ENCODE measurements at places on chromosomes 7 and 10.
A peak's percentile ranks its signal among the peaks of the same experiment; 100 is the strongest.

GRCh38 chr7:136359333-136359903, 382.3 kb upstream of the MTPN start:
- DNase-seq, result no peak

DNA sequence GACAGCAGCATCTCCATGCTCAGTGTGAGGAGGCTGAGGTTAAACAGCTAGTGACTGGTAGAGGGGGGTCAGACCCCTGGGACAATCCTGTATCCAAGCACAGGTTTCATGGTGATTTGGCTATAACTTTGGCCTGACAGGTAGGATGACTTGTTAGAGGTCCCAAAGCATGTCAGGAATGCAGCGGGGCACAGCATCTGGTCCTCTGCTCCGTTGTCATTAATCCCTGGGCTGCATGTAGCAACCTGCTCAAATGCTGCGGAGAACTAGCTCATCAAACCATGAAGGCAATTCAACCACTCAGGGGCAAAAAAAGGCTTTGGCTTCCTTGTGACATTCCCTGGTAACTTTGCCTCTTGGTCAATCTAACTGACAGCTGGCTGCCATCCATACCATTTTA, 26.8 kb downstream of the WNT2 start:
- no peak for DNase-seq

DNA sequence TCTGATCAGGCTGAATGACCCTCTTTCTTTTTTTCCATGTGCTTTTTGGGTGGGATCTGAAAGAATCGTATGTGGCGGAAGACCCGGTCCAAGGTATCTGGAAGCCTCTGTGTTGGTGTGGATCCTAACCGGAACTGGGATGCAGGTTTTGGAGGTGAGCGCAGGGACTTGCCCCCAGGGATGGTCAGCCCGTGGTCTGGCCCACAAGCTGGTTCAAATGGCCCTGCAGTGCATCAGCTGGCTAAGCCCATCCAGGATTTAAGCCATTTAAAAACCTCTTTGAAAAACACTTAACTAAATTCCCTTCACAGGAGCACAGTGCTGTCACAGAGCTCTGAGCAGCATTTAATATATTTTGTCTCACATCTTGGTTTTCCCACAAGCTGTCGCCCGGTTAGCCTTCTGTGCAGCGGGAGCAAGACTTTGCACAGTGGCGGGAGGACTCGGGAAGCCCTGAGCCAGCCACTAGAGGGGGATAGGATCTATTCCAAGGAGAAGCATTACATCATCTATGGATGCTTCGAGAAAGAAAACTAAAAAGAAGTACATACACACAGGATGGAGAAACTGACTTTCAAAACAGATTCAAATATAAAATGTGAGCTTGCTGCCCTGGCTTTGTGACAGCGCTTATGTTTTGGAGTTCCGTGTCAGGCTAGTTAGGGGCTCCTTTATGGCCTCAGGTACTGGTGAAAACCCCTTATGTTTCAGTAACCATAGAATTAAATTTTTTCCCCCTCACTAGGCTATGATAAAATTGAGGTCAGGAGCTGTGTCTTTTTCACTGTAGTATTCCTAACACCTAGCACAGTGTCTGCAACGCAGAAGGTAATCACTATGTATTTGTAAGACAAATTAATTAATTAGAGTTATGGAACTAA, 11.3 kb downstream of the CPA2 start:
- peak; percentile 55 for DNase-seq

DNA sequence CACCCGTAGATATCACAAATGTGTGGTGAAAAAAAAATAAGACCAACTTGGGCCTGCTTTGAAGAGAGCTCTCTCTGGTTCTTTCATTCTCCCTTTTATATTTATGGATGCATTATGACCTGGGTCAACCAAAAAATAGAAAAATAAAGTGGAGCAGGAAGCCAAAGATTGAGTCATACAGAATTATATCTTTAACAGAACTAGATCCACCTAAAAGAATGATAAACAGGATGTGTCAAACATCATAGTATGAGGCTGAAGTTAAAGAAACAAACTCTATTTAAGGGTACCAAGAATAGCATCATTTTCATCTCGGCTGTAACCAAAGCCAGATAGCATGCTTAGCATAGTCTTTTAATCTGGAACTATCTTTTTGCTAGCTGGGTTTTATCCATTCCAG, 28.8 kb upstream of the NMT2 start:
- DNase-seq, result no peak

- no peak for DNase-seq
Observed at GRCh38 chr7:28937103-28937502, 21.0 kb downstream of the TRIL start.

DNA sequence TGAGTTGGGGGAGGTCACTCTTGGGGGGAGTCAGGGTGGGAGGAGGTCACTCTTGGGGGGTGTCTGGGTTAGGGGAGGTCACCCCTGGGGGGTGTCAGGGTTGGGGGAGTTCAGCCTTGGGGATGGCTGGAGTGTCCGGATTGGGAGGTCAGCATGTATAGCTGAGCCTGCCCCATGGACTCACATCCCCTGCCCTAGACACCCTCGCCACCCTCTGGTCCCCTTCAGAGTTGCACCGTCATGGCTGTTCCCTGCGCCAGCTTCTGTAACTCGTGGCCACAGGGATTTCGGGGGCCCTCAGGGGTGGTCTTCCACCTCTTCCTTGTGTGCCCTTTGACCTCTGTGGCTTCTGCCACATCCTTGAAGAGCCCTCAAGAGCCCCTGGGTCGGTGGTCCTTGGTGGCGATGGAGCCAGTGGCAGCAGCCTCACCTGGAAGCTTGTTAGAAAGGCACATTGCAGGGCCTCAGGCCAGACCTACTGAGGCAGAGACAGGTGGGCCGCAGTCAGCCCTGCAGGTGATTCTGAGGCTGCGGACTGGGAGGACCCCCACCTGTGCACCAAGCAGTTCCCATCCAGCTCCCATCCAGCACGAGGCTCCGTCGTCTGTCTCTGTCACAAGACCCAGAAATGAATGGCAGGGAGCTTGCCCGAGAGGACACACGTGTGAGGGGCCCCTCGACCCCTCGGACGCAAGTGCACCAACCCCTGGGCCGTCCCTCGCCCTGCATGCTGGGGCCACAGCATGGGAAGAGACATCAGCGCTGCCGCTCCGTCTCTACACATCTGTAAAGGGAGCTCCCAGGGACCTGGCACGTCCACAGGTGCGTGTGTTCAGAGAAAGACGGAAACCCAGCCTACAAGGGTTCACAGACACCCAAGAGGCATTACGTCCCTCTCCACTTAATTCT, 44.7 kb upstream of the SUN1 start:
- no peak for DNase-seq

DNA sequence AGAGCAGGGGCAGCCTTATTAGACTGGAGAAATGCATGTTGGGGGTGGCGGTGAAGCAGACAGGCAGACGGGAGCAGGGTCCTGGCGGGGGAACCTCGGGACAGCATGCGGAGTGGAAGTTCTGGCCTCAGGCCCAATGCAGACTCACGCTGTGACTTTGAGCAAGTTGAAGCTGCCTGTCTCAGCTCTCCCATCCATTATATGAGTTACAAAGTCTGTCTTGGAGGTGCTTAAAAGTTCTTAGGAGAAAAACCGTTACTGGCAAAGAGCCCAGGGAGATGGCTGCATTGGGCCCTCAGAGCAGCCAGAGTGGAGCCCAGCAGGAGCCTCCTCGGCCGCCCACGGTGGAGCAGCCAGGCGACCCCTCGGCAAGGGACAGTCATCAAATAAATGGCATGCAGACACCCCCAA, 509.5 kb downstream of the PLXNA4 start:
- DNase-seq, result peak; percentile 76

GRCh38 chr10:34374356-34375045, 440.6 kb downstream of the PARD3 start:
- no peak for DNase-seq

- no peak for DNase-seq
Observed at GRCh38 chr10:122490268-122490667, 28.9 kb downstream of the HTRA1 start.

GRCh38 chr7:129368389-129368986, 65.7 kb upstream of the STRIP2 start:
- DNase-seq, result no peak

- DNase-seq, result no peak
Observed at GRCh38 chr7:134512271-134512670, 15.1 kb upstream of the AKR1B10 start.

DNA sequence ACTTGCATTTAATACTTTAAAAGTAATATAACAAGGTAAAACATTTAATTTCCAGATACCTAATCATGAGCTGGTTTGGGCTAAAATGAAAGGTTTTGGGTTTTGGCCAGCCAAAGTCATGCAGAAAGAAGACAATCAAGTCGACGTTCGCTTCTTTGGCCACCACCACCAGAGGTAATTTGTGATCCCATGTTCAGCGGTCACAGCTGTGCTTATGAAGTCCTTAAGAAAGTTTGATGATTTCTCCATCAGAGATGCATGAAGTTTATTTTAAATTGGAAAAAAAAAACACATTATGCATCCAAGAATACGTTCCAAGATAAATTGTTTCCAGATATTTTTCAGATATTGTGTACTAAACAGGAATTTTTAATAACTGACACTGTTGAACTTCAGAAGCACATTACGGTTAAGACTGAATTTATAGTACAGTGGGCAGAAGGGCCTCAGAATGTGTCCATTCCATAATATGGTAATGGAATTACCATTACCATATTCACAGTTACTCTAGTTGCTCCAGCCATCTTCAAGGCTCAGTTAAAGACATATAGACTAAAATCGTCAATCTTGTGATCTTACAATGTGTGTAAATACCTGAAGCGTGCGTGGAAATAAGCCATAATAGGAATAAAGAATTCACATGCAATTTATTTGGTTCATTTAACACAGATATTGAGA, 106.8 kb downstream of the ZMYND11 start:
- no peak for DNase-seq

- no peak for DNase-seq
Observed at GRCh38 chr10:30749385-30749784, 119.8 kb upstream of the LYZL2 start.

DNA sequence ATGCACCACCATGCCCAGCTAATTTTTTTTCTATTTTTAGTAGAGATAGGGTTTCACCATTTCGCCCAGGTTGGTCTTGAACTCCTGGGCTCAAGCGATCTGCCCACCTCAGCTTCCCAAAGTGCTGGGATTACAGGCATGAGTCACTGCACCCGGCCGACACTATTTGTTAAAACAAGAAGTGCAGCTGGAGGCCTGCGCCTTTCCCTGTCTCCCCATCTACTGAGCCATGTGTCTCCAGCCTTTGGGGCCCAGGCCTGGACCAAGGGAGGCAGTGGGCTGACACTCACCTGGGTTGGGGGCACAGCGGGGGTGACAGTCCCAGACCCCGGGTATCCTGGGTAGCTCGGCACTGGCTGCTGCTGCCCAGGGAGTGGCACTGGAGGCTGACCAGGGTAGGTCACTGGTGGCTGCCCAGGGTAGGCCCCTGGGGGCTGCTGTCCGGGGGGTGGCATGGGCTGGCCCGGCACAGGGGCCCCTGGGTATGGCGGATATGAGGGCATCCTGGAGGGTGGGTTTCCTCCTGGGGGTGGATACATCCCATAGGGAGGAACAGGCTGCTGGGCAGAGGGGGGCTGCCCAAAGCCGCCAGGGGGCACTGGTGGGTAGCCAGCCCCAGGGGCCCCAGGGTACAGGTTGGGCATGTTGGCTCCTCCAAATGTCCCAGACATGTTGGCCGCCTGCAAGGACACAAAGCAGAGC, 36.3 kb downstream of the PLAC9 start:
- no peak for DNase-seq

DNA sequence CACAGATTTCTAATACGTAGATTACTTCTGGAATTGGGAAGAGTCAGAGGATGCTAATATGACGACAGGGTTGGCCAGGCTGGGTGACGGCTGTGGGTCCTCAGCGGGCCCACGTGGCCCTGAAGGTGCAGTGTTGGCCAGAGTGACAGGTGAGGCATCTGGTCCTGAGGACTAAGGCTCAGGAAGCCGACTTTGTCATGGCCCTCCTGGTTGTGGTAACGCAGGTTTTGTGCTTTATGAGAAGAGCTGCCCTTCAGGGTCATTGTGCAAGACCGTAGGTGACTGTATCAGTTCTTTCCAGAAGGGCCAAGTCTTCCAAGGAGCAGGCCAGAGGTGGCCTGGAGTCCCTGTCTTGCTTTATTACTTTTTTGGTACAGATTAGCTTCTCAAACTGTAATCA, 2.5 kb downstream of the EIF3B start:
- DNase-seq, result no peak

GRCh38 chr7:132897093-132897687, 184.7 kb downstream of the CHCHD3 start:
- no peak for DNase-seq

DNA sequence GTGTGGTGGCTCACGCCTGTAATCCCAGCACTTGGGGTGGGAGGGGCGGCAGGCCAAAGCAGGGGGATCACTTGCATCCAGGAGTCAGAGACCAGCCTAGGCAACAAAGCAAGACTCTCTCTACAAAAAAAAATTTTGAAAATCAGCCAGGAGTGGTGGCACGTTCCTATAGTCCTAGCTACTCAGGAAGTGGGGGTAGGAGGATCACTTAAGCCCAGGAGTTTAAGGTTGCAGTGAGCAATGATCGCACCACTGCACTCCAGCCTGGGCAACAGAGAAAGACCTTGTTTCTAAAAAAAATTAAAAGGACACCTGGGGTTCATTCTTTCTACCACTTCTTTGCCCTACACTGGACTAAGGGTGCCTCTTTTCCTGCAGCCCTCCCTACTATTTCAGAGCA, 15.1 kb downstream of the WAPL start:
- no peak for DNase-seq

Measured in heart left ventricle (tissue), 16 donors.